Kidney (tissue), 22 donors: ENCODE measurements at places on chromosomes 6 and 20.

- DNase-seq = no peak
Measured at GRCh38 chr6:10552270-10552810, 31.2 kb downstream of the GCNT2 start.

- no peak for DNase-seq
Measured at GRCh38 chr6:37559501-37559900, 59.8 kb upstream of the CCDC167 start.

DNA sequence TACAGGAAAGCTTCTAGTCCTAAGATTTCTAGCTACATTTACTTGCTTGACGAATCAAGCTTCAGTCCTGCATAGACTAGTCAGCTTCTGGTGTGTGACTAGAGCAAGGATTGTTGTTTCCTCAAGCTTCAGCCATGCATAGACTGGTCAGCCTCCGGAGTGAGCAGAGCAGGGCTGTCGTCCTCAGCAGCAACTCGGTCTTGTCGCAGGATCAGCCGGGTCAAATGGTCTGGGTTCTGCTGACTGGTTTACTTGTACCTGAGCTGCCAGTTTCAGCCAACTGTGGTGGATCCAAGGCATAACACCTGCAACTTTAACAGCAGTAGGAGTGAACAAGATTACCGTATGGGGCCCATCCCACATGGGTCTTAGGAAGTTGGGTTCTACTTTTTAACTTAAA, 10.8 kb upstream of the GMPR start:
- no peak for DNase-seq

- DNase-seq = no peak
Measured at GRCh38 chr6:149755300-149756260, 6.0 kb downstream of the PCMT1 start.

GRCh38 chr6:15447546-15448267, 201.8 kb downstream of the JARID2 start:
- DNase-seq = no peak

GRCh38 chr20:50398821-50399554, 111.2 kb upstream of the PTPN1 start:
- DNase-seq = no peak

- no peak for DNase-seq
Measured at GRCh38 chr20:37457921-37458320, 63.1 kb upstream of the NNAT start.

- no peak for DNase-seq
Measured at GRCh38 chr6:137829641-137830083, 37.4 kb upstream of the TNFAIP3 start.

DNA sequence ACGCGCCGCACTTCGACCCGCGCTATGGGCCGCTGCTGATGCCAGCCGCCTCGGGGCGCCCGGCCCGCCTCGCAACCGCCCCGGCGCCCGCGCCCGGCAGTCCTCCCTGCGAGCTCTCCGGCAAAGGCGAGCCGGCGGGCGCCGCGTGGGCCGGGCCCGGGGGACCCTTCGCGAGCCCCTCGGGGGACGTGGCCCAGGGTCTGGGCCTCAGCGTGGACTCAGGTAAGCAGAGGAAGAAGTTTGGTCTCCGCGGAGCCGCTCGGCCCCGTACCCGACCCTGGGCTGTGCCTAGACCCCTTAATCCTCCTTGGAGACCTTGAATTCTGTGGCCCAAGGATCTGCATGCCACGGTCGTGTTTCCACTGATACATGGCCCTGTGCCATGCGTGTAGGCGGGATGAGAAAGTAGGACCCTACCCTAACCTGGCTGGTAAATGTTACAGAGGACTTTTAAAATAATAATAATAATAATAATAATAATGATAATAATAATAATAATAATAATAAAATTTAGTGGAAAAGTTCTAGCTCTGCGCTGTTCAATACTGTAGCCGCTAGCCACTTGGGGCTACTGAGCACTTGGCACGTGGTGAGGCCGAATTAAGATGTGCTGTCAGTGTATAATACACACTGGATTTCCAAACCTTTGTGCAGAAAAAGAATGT, 5.6 kb downstream of the VGLL2 start:
- DNase-seq = peak; percentile 14

- DNase-seq = peak; percentile 9
Measured at GRCh38 chr6:149201068-149201655, 116.3 kb upstream of the TAB2 start.

DNA sequence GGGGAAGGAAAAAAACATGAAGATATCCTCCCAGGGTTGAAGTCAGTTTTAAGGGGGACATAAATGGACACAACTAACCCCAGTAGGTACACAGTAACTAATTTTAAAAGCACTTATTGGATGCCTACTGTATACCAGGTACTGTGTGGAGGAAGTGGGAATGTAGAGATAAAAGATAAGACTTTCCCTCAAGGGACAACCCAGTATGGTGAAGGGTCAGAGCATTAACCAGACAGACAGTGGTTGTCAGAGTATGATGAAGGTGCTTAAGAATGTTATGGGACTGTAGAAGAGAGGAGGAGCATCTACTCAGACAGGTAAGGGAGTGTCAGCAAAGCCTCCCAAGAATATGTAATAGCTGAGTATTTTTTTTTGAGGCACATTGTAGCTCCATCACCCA, 906 bp downstream of the ABCF1 start:
- no peak for DNase-seq

GRCh38 chr6:21527731-21528130, 65.8 kb upstream of the SOX4 start:
- DNase-seq = no peak

GRCh38 chr20:43731469-43731868, 4.7 kb upstream of the GTSF1L start:
- no peak for DNase-seq

GRCh38 chr20:3326779-3327521, 80.5 kb downstream of the DNAAF9 start:
- no peak for DNase-seq

DNA sequence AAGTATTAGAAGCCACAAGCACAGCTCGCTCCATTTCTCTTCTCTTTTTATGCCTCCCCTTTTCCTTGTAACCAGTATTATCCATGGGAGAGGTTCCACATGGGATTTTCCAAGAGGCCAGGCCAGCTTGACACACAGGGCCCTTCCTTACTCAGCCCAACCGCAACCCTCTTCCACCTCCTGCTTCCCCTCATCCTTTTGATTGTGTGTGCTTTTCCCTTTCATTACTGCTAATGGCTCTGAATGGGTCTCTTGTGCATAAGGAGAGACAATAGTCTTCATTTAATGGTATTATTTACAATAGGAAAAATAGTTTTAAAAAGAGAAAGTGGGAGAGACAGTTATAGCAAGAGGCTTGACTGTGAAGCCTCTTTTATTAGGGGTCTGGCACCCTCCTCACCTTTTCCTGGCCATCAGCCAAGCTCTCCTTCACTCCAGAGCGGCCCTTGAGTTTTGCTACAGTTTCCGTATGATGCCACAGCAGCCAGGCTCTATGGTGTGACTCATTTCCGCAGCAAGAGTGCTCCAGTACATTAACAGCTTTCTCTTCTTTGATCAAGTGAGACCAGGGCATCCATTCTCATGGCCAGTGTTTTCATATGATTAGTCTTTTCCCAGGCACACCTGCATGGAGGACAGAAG, 579.5 kb downstream of the TFAP2B start:
- no peak for DNase-seq

DNA sequence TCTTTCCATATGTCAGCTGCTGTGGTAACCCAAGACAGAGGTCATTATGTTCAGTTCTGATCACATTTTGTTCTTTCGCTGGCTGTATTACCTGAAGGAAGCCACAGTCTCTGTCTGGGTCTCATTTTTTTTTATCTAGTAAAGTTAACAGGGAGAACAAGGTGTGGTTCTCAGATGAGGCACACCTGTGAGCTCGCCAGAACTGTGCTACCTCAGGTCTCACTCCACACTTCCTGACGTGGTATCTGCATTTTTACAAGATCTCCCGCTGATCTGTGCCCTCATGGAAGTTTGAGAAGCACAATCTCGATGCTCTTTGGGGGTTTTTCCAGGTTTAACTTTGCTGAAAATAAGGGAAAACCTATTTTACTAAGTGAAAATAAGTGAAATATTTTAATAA, 169.5 kb upstream of the CENPW start:
- DNase-seq = no peak

- no peak for DNase-seq
Measured at GRCh38 chr6:6931071-6932025, 176.4 kb upstream of the RREB1 start.

GRCh38 chr20:8067082-8067481, 47.5 kb upstream of the TMX4 start:
- DNase-seq = no peak

- DNase-seq = no peak
Measured at GRCh38 chr20:53253668-53254067, 281.5 kb downstream of the TSHZ2 start.

DNA sequence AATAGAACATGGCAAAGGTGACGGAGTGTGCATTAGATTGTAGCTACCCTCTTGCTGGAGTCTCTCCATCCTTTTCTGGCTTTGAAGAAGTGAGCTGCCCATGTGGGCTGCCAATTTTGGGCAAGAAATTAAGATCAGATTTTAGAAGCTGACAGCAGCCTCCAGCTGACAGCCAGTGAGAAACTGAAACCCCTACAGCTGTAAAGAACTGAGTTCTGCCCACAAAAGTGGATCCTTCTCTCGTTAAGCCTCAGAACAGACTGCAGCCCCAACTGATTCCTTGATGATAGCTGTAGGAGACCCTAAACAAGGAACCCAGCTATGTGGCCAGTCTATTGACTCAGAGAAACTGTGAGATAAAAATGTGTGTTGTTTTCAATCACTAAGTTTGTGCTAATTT, 134.1 kb downstream of the CD109 start:
- no peak for DNase-seq

DNA sequence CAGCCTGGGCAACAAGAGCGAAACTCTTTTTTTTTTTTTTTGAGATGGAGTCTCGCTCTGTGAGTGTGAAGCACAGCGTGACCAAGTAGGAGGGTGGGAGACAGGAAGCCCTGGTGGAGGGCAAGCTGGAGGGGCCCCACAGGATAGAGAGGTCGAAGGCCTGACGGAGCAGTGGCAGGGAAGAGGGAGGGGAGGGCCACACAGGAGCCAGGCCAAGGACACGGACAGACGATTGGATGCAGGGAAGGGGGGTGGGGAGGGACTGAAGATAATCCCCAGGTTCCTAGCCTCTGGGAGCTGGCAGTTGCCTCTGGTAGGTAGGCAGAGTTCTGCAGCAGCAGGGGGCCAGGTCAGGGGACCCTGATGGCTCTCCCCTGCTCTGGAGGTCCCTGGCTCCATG, 10.8 kb upstream of the GUCA1A start:
- peak; percentile 58 for DNase-seq

- peak; percentile 48 for DNase-seq
Measured at GRCh38 chr6:37516076-37516919, 16.6 kb upstream of the CCDC167 start.

- DNase-seq = no peak
Measured at GRCh38 chr6:128554302-128554701, 33.9 kb upstream of the PTPRK start.

GRCh38 chr20:33549229-33549999, 59.5 kb downstream of the CBFA2T2 start:
- no peak for DNase-seq

DNA sequence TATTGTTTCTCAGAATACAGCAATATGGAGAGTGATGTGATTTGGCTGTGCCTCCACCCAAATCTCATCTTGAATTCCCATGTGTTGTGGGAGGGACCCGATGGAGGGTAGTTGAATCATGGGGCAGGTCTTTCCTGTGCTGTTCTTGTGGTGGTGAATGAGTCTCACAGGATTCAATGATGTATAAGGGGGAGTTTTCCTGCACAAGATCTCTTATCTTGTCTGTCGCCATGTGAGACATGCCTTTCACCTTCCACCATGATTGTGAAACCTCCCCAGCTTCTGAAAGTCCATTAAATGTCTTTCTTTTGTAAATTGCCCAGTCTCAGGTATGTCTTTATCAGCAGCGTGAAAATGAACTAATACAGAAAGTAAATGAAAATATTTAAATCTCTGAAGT, 234.8 kb upstream of the TENT5A start:
- no peak for DNase-seq

DNA sequence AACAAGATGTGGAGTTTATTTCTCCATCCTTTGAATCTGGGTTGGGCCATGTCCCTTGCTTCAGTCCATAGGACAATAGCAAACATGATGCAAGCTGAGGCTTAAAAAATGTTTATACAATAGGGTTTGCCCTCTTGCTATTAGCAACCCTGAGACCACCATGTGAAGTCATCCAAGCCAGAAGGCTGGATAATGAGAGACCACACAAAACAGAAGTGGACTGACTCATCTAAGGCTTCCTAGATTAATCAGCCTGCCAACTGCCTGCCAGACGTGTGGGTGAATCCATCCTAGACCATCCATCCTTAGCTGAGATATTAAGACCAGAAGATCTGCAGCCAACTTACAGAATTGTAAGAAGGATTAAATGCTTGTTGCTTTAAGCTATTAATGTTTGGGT, 38.1 kb upstream of the ISM1 start:
- no peak for DNase-seq

GRCh38 chr6:7138046-7138531, 30.3 kb downstream of the RREB1 start:
- no peak for DNase-seq

DNA sequence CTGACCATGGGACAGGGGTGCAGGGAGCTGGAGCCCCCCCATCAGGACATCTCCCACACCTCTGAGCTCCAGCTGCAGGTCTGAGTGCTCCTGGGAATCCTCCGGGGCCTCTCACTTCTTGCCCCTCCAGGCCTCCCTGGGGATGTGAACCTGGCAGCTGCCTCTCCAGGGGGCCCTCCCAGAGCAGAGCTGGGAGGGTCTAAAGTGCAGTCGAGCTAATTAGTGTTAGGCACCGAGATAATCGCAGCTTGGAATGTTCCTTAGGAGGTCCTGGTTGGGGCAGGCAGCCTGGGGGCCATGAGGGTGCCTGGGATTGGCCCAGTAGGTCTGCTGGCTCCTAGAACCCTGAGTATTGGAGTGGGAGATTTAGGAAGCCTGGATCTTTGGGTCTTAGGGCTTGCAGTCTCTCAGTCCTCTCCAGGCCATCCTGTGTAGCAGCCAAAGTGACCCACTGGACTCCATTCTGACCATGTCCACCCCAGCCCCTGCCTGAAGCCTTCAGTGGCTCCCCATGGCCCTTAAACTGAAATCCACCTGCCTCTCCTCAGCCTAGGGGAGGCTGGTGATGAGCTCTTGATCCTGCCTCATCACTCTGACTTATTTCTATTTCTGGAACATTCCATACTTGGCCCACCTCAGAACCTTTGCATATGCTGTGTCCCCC, 26.0 kb downstream of the CEBPB start:
- DNase-seq = peak; percentile 50

DNA sequence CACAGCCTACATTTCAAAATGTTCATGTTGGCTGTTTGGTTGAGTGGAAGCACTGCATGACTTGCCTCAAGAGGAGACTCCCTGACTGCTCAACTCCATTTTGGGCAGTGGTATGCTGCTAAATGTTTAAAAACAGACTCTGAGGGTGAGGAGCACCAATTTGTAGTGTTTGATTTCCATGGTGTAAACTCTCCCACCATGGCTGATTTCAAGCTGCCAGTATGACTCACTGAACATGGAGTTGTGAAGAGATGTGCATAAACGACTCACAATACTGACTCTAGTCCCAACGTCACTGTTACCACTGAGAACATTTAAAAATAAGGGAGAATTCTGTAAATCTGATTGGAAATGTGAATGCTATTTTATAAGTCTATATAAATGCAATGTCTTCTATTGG, 70.4 kb downstream of the BACH2 start:
- DNase-seq = no peak

GRCh38 chr6:110334423-110335180, 23.5 kb downstream of the METTL24 start:
- peak; percentile 63 for DNase-seq
